Fibroblast of the aortic adventitia (primary cell): ENCODE measurements at places on chromosomes 16 and 17. TPM values are rescaled to one million over a fixed set of nuclear protein-coding genes. Genes with fewer than 3 reads are reported as not detected.

GRCh38 chr17:61479493-61480413, 27.5 kb downstream of the TBX4 start:
- no peak for DNase-seq

- DNase-seq = peak; percentile 23
These were observed 1.3 kb downstream of the APPBP2 start for GRCh38 chr17:60524463-60525327.

- DNase-seq = no peak
These were observed 4.7 kb downstream of the UQCRC2 start for GRCh38 chr16:21957714-21958346.

The CBX2 gene
- total RNA-seq = 0.57 and 0.63 TPM in 2 replicates

The TNFRSF13B gene
- total RNA-seq = not detected in 2 replicates

The CACNG1 gene
- not detected in 2 replicates for total RNA-seq

The MLLT6 gene
- total RNA-seq = 19.1 and 38.7 TPM in 2 replicates

The NPEPPS gene
- 106 and 299 TPM in 2 replicates for total RNA-seq

DNA sequence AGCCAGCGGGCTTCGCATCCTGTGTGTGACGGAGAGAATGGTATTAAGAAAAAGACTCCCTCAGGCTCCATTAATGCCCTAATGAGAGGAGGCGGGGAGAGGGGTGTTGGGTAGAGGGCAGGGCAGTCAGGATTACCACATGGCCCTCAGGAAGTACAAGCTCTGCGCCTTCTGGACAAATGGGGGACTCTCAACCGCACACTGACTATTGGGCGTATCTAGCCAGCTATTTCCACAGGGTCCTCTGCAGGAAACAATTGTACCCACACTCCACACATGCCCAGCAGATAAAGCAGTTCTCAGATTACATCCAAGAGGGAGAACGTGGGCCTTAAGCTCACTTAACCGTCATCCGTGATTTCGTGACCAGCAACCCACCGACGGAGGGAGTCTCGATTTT, 14.7 kb downstream of the NXN start:
- no peak for DNase-seq

GRCh38 chr17:57956291-57957119, 1.3 kb upstream of the CUEDC1 start:
- no peak for DNase-seq

The NACA2 gene
- total RNA-seq = not detected in 2 replicates

The OSBPL7 gene
- total RNA-seq = 4.6 and 6.1 TPM in 2 replicates

DNA sequence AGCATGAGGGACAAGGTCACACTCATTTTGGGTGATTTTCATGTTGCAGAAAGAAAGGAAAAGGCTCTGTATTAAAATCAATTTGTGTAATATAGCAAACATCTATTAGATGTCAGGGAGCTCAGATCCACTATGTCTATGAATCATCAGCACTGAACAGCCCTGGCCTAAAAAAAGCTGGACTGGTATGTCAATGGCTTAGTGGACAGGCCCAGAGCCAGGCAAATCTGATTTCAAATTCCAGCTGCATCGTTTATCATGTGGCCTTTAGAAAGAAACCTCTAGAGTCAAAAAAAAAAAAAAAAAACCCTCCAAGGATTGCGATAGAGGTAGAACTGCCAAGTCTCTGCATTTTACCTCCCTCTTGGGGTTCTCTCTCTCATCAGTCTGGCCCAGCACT, 5.4 kb downstream of the GAS7 start:
- peak; percentile 77 for DNase-seq

DNA sequence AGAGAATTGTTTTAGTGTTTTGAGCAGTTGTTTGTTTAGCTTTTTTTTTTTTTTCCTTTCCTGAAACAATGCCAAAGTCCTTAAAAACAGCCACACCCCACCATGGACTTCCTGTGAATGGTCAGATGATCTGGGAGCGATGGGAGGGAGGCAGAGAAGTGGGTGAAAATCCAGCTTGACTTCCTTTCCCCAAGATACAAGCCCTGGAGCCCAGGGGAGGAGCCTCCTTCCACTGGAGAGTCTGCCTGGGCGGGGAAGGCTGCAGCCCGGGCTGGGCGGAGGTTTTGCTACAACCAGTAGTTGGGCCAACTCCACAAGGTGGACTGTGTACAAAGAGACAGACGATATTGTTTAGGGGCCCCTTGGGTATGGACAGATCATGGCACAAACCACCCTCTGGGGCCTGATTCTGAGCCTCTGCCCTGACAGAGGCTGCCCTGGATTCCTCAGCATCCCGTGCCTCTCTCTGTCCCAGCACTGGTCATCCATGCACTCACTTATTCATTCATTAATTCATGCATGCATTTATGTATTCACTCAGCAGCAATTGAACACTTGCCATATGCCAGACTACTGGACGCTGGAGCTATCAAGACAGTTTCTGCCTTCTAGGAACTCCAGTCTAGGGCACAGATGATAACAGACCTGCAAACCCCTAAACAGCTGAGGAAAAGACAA, 29.8 kb downstream of the WSB1 start:
- peak; percentile 83 for DNase-seq

DNA sequence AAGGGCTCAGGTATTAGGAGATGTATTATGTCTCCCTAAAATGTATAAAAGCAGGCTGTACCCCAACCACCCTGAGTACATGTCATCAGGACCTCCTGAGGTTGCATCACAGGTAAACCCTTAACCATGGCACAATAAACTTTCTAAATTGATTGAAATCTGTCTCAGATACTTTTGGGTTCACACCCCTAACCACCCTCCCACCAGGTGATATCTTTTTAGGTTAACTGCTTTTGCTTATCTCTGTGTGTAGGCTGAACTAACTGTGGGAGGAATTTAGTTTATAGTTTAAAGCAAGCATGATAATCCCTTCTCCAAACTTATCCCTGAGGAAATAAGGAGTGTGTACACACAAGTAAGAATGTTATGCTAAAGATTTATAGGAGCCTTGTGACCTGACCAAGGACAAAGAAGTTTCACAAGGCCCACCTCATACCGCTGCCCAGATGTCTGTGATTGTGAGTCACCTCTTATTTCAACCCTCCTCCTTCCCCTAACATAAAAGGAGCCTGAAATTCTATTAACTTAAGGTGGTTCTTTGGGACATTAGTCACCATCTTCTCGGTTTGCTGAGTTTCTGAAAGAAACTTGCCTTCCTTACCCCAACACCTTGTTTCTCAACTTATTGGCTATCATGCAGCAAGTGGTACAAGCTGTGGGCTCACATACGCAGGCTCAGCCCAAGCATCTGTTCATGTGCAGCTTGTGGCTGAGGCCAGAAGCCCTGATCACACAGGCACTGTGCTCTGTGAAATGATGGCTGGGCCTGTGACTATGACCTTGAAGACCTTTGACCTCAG, 11.3 kb downstream of the PRSS22 start:
- peak; percentile 64 for DNase-seq

DNA sequence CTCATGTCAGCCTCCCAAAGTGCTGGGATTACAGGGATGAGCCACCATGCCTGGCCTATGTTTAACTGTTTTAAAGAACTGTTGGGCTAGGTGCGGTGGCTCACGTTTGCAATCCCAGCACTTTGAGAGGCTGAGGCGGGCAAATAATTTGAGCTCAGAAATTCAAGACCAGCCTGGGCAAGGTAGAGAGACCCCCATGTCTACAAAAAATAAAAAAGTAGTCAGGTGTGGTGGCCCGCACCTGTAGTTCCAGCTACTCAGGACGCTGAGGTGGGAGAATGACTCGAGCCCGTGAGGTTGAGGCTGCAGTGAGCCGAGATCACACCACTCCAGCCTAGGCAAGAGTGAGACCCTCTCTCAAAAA, 1.9 kb upstream of the ITGAL start:
- DNase-seq = no peak

The DLG4 gene
- total RNA-seq = 2.9 and 11.9 TPM in 2 replicates

GRCh38 chr16:84194470-84195200, 3.7 kb downstream of the ADAD2 start:
- DNase-seq = no peak

DNA sequence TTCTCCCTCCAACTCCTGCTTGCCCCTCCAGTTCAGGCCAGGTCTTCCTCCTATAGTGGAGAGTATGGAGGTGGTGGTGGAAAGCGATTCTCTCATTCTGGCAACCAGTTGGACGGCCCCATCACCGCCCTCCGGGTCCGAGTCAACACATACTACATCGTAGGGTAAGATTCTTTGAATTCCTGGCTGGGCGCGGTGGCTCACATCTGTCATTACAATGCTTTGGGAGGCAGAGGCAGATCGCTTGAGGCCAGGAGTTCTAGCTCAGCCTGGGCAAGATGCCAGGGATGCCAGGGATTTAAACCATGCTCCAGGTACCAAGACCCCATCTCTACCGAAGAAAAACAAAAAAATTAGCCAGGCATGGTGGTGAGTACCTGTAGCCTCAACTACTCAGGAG, 1.4 kb downstream of the ZG16 start:
- peak; percentile 27 for DNase-seq

The NAA60 gene
- 13.0 and 16.6 TPM in 2 replicates for total RNA-seq

GRCh38 chr16:2498531-2499253, 15.1 kb upstream of the ATP6V0C start:
- DNase-seq = no peak

GRCh38 chr16:31696968-31697743, 169.5 kb downstream of the AHSP start:
- peak; percentile 40 for DNase-seq

The TOM1L1 gene
- 3.8 and 5.8 TPM in 2 replicates for total RNA-seq

DNA sequence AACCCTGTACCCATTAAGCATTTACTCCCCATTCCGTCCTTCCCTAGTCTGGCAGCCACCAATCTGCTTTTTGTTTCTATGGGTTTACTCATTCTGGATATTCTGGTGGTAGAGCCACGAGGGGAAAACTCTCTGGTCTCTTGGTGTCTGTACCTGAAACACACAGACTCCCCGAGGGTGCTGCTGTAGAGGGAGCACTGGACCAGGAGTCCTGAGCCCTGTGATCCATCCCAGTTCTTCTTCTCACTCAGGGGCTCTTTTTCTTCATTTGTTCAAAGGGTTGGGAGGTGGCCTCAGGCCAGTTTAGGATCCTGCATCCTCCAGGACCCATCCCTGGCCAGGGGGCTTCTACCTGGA, 14.1 kb downstream of the HEXIM2 start:
- DNase-seq = no peak

DNA sequence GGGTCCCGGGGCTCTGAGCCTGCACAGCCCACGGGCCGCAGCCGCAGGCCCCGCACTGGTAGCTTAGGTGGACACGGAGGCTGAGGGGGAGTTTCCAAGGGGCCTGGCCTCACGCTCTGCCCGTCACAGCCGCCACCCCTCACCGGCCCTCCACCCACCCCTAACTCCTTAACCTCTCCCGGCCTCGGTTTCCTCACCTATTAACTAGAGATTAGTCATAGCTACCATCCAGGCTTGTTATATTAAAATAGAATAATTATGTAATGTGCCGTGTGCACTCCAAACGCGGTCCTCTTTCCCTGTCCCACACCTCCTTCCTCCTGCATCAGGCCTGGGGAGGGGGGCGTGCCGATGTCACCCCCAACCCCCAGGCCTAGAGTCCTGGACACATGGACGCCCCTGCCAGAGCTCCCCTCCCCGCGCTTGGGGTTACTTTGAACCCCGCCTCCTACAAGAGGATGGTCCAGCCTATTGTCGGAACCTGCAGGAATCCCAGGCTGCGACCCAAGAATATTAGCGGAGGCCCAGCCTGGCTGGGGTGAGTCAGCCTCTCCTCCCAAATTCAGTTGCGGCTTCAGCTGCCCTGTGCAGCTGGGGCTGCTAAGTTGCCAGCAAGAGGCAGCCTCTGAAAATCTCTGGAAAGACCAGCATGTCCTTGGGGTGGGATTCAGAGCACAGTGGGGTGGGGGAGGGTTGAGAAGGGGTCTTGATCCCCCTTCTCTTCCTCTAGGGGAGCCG, 17.3 kb downstream of the SOCS3 start:
- DNase-seq = peak; percentile 95
